ENCODE measurements at places on chromosomes 6 and 20. TPM values are rescaled to one million over a fixed set of nuclear protein-coding genes. Genes with fewer than 3 reads are reported as not detected.

GRCh38 chr20:12394786-12395185 lies 477.1 kb downstream of the BTBD3 start:
- DNase-seq, result no peak

Gene FOXF2
- total RNA-seq, result 0.13 TPM

Gene CALHM4
- not detected for total RNA-seq

- no peak for DNase-seq
Observed at GRCh38 chr6:6925391-6926164, 182.2 kb upstream of the RREB1 start.

DNA sequence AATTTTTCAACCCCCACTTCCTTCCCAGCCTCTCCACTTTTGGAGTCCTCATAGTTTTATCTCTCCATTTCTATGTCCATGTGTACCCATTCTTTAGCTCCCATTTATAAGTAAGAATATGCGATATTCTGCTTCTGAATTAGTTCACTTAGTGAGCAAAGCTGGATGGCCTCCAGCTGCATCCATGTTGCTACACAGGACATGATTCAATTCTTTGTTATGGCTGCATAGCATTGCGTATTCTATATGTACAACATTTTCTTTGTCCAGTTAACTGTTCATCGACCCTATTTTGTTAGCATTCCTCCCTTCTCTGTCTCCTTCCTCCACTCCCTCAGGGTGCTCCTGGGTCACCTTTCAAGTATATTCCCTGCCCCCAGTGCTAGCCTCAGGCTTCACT lies 210.0 kb upstream of the SSTR4 start:
- no peak for DNase-seq

GRCh38 chr6:79421707-79422484 lies 115.3 kb downstream of the LCA5 start:
- peak; percentile 41 for DNase-seq
